Dermis lymphatic vessel endothelial cell (primary cell): ENCODE measurements at places on chromosomes 3 and 15. TPM values are rescaled to one million over a fixed set of nuclear protein-coding genes. Genes with fewer than 3 reads are reported as not detected.

The CHST2 gene
- 2.3 TPM in 2 replicates for total RNA-seq

The NOX5 gene
- total RNA-seq = under 0.01 and 0.09 TPM in 2 replicates

The CEMIP gene
- total RNA-seq = under 0.01 and 0.17 TPM in 2 replicates

The GHRL gene
- 0.09 and 0.22 TPM in 2 replicates for total RNA-seq

The GOLGA6A gene
- not detected in 2 replicates for total RNA-seq
